Stimulated activated CD4-positive, alpha-beta T cell treated with anti-CD3 and anti-CD28 coated beads, Interleukin-1b, Interleukin-23, amount 100 ng/mL, for 24 hours (primary cell): ENCODE measurements at places on chromosomes 5 and 9.

DNA sequence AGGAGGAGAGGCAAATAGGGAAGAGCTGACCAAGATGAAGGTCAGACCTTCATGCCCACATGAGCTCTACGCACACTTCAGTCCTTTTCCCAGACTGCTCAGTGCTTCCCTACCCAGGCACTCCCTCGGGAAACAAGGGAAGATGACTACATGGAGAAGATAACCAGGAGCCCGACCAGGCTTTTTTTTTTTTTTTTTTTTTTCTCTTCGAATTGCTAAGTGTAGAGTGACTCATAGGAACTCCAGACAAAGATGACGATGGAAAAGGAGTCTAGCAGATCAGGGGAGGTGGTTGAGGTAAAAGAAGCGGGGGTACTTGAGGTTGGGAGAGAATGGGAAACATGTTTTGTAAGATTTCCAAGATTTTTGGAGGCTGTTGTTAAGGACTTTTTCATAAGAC lies 526.1 kb downstream of the BNC2 start:
- no peak for DNase-seq

- DNase-seq = no peak
Measured at GRCh38 chr9:95084254-95084934, 233.1 kb downstream of the FANCC start.

- DNase-seq = no peak
Measured at GRCh38 chr5:82807021-82807420, 270.2 kb downstream of the TMEM167A start.

DNA sequence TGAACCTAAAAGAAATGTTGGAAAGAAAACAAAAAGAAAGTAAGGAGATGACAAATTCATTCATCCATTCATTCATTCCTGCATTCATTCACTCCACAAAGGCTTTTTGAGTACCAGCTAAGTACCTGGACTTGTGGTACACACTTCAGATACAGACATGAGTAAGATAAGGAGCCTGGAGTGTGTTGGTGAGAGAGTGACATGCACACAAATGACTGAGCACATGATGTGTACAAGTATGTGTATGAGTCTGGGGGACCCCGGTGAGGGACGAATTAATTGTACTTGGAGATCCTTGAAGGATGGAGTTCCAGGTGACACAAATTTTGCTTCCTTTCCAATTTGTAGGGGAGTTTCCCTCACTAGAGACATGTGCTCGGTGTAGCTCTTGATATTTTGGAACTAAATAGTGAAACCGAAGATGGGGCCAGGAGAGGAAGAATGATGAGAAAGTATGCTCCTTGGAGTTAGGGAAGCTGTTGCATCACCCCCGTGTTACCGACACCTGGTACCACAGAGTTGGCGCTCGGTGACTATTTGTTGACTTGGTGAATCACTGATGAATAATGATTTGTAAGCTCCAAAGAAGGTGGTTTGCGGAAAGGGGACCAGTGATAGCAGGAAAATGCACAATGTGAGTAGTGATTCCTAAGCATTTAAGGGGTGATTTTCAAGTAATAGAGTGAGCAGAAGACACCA lies 509.8 kb downstream of the CCDC171 start:
- DNase-seq = no peak

DNA sequence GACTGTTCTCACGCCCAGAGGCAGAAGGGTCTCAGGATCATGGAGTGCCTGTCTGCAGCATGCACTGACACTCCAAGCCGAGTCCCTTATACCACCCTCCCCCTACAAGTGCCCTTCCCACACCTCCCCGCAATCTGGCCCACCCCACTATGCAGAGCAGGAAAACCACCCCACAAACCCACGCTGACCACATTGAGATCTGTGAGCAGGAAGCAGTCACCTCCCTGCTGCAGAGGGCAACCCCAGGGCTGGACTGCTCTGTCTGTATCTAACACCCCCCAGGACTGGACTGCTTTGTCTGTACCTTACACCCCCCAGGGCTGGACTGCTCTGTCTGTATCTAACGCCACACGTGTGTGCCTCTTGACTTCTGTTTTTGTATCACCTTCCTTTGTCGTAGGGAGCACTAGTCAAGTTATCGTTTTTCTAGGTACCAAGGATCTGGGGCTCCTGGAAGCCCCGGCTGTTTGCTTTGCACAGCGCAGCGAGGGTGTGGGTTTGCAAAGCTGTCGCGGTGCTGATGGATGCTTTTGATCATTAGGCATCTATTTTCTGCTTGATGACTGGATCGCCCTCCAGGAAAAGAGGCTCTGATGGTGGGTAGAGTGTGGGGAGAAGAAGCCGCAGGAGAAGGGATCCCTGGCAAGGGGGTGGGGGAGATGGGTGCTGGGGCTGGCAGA lies 21.5 kb downstream of the OLFM1 start:
- no peak for DNase-seq
